ENCODE measurements at places on chromosomes 7 and 10.

DNA sequence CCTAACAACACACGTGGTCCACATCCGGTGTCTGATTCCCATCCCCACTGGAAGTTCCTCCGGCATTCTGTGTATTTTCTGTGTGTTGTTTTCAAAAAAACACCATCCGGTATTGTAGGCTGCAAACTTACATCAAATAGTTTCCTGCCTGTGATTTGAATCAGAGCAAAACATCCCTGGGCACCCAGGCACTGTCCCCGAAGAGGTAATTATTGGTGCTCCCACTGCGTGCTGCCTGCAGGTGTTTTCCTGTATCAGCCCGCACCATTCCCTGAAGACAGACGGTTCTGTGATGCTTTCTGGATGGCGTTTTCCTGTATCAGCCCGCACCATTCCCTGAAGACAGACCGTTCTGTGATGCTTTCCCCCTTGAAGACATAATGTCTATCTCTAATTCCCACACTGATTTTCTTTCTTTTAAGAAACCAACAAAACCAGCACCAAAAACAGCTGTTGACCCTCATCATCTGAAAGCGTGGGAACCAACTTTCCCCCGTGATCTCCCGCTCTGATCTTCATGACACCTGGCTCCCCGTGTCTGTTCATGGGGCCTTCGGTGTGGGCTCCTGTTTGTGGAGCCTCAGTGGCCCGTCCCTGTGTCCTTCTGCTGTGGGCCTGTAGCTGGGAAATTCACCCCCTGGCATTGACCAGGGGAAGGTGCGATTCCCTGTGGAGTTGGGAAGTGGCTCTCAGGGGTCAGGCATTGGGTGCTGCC is 205.3 kb downstream of the ADARB2 start:
- DNase-seq = no peak

- no peak for DNase-seq
These were observed 65.8 kb downstream of the SORCS3 start for GRCh38 chr10:104706886-104707285.

- DNase-seq = no peak
These were observed 107.7 kb downstream of the ICA1 start for GRCh38 chr7:8154272-8154671.

GRCh38 chr7:136018104-136018503 is 40.9 kb upstream of the MTPN start:
- DNase-seq = no peak

- no peak for DNase-seq
These were observed 2.6 kb downstream of the ZNF655 start for GRCh38 chr7:99560834-99561736.

DNA sequence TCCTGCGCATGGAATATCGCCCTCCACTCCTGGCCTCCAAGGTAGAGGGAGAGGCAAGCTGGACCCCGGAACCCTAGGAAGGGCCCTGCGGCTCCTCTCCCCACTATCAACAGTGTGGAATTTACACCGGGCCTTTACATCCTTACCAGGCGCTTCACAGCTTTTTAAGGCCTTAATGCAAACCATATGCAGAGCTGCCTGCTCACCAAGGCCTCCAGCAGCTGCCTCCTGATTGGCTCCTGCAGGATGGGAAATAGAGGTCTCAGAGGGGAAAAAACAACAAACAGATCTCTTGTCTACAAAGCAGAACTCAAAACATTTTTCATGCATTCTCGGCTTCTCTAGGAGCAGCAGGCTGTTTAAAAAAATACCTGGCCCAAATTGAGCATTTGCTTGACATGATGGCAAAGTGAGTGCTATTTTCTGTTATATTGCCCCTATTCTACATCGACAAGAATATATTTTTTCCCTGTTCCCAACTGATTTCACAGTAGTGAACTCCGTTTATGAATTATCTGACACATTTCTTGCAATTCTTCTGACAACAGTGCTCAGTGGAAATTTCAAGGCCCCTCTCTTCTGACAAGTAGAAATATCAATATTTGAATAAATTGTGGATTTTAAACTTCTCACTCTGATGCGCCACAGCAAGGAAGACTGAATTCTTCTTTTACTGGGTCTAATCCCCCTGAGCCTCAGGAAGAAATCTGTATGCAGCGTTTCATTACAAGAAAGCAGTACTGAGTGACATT is 51.7 kb downstream of the EBF3 start:
- no peak for DNase-seq

Data from GM13976 (cell line).